ENCODE measurements at places on chromosomes 1 and 21.

DNA sequence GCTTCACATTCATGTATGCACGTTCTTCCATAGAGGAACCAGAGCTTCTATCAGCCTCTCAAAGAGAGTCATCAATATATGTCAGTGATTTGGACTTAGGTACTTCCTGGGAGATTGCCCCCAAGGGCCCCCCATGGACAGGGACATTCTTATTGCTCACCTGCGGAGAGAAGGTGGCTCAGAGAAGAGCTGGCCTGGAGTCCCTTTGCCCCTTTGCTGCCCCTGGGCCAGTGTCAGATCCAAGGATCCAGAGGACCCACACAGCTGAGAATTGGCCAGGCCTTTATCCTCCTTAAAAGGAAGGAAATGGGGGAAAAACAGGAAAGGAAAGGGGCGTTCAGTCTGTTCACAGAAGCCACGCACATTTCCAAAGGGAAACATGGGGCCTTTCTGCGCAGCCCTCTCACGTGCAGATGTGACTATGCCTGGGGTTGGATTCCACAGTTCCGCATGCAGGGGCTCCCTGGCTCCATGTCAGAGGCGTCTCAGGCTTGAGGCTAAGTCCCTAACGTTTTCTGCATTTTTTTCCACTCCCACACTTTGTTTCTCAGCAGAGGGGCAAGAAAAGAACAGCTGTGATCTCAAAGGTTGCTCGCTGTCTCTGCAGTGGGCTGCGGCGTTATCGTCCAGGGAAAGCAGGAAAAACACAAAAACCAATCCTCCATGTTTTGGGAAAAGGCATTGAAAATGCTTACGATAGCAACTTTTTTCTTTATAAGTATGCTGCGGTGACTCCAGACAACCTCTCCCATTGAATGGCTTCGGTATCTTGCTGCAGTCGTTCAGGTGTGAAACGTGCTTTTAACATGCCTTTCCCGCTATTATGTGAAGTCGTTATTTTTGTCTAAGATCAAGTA lies 5.9 kb downstream of the C1orf226 start:
- no peak for DNase-seq

DNA sequence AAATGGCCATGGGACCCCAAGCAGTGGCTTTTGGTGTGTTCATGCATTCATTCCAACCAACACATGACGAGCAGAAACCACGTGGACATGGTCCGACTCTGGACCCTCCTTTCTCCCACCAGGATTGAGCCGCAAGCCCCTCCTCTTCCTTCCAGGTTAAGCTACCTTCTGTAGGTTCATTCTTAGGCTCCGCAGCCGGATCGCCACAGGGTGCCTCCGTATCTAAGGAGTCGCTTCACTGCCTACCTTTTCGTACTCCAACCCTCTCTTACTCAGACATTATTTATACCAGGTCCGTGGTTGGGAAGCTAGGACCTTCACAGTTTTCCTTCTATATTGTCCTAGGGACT lies 63.6 kb downstream of the RHBG start:
- no peak for DNase-seq

DNA sequence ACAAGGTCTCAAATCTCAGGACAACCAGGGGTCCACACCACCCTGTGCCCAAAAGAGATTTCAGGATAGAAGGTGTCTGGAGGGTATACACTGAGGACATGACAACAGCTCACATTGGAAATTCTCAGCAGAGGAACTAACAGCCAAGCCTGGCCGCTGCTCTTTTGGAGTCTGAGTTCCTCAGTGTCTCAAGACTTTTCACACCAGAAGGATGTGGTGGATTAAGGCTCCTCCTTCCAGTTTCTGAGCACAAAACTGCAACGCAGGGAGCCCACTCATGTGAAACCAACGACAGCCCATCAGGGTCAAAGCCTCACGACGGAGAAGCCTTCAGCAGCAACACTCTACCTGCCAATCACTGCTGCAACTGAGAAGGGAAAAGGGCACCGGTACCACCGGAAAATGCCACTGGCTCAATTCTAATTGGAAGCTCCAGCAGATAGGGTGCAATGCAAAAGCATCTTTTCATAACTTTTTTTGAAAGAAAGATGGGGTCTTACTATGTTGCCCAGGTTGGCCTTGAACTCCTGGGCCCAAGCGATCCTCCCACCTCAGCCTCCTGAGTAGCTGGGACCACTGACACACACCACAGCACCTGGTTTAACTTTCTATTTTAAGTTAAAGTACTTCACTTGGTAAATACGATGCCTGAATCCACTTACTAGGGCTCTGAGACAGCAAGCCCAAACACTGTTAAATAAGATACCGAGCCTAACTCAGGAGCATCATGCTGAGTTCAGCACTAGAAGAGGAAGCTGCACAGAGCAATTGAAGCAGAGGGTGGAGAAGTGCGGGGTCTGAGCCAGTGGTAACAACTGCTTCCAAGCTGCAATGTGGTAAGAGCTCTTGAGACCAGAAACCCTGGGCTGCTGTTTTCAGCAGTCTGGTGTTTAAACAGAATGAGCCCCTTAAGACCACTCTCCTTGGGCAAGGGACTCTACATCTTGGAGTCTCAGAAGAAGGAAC lies 7.8 kb downstream of the CAPZB start:
- DNase-seq, result no peak

GRCh38 chr1:75034376-75034775 lies 99.8 kb upstream of the LHX8 start:
- DNase-seq, result no peak

- no peak for DNase-seq
Measured at GRCh38 chr1:94017155-94017829, 103.7 kb downstream of the ABCA4 start.

DNA sequence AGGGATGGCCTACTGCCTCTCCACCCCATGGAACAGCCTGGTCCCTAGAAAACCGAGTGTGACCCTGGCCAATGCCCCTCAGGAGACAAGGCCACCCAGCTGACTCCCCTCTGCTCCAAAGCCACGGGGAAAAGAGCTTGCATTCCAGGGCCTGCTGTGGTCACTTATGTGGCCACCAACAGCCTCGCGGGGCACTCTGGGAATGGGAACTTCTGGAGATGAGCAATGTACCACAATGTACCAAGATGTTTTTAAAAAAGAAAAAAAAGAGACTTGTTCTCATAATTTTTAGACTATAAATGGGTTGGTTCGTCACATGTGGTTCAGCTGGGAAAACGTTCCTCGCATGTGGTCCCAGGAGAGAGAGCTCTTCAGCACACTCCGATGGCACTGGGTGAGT lies 62.8 kb downstream of the SLC66A1 start:
- DNase-seq, result no peak

- no peak for DNase-seq
Measured at GRCh38 chr1:204345941-204346645, 13.6 kb downstream of the PLEKHA6 start.

GRCh38 chr1:225943582-225943981 lies 2.6 kb upstream of the LEFTY2 start:
- DNase-seq, result no peak

Measured in ovary (tissue), 10 donors.